ENCODE measurements at places on chromosomes 16 and 17. TPM values are rescaled to one million over a fixed set of nuclear protein-coding genes. Genes with fewer than 3 reads are reported as not detected.

GRCh38 chr17:35775583-35775982 is 14.9 kb downstream of the C17orf50 start:
- DNase-seq, result no peak

- DNase-seq, result no peak
Observed at GRCh38 chr16:49022351-49022963, 259.2 kb downstream of the CBLN1 start.

DNA sequence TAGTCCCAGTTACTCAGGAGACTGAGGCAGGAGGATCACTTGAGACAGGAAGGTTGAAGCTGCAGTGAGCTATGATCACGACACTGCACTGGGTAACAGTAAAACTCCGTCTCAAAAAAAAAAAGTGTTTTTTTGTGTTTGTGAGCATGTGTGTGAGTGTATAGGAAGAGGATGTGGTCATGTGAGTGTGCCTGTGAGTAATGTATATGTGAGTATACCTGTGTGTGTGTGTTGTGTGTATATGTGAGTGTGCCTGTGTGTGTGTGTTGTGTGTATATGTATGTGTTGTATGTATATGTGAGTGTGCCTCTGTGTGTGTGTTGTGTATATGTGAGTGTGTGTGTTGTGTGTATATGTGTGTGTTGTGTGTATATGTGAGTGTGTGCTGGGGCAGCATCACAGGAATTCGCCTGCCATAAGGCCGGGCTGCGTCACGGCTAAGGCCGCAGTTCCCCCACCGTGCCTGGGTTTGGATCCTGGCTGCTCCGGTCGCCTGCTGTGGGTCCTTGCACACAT is 21.4 kb upstream of the NPTX1 start:
- no peak for DNase-seq

GRCh38 chr17:16906680-16907079 is 65.2 kb downstream of the TNFRSF13B start:
- DNase-seq, result peak; percentile 19

DNA sequence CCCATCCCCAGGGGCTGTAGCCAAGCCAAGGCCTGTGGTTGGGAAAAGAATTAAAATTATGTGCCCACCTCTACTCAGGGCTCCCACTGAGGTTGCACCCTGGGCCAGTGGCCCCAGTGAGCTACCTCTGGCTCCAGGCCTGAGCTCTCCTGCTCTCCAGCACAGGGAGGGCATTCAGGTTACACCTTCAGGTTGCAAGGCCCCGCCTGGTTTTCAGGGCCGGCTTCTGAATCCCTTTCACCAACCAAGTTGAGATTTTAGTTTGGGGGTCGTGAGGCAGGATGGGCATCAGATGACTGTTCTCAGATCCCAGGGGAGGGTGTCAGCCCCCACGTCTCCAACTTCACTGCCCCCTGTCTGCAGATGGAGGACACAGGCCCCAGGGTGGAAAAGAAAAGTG is 8.0 kb upstream of the KATNB1 start:
- DNase-seq, result no peak

DNA sequence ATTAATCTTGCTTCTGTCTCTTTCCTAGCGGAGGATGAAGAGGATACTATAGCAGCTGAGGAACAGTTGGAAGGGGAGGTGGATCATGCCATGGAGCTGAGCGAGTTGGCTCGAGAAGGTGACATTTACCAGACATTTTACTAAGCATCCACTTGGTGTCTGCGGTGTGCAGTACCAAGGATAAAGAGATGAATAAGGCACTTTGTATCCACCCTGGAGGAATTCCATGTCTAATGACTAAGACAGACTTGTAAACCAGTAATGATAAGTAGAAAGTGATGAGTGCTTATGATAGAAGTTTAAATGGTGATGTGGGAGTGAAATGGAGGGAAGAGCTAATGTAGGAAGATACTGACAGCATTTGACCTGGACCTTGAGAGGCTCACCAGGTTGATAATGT is 12.0 kb downstream of the SRCAP start:
- peak; percentile 39 for DNase-seq

The BLTP2 gene
- total RNA-seq, result 174 TPM
